ENCODE measurements at places on chromosomes 12 and 14. TPM values are rescaled to one million over a fixed set of nuclear protein-coding genes. Genes with fewer than 3 reads are reported as not detected.

DNA sequence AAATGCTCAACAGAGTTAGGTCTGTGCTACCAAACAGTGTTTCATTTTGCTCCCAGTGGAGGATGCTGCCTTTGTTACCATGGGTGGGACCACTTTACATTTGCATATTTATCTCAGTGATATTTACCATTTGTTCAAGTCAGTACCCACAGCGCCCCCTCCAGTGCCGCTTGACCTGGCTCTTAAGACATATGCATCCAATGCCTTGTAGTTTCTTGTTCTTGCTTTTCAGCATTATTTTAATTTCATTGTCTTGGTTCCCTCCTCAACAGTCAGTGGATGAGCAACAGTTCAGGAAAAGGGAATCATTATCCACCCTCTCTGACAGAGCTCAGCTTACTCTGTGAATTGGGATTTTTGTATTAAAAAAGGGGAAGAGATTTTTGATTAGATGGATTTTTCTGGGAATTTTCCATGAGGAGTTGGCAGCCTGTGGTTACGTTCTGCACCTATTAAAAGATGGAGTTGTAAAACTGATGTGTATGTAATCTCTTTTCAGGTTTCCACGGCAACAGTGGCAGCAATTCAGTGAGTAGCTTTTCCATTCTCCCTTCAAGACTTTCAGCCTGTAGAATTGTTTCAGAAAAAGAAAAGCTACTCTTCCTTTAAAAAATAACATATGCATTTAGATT, 240.5 kb upstream of the DAAM1 start:
- no peak for DNase-seq

- no peak for DNase-seq
Measured at GRCh38 chr12:112716099-112717093, 75.2 kb upstream of the RPH3A start.

GRCh38 chr14:73833034-73833433, 18.6 kb upstream of the PTGR2 start:
- no peak for DNase-seq

DNA sequence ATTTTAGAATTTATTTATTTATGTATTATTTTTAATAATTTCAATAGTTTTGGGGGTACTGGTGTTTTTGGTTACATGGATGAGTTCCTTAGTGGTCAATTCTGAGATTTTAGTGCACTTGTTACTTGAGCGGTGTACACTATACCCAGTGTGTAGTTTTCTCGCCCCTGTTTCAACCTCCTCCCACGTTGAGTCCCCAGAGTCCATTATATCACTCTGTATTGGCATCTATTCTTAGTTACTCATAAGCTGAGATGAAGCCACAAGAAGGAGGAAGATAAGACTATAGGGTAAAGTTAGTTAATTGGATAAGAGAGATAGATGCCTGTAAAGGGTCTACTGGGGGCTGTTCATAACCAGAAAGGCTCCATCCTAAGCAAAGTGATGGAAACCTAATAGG, 4.0 kb downstream of the C1S start:
- no peak for DNase-seq

- peak; percentile 45 for DNase-seq
Measured at GRCh38 chr12:13171921-13172859, 24.3 kb upstream of the EMP1 start.

DNA sequence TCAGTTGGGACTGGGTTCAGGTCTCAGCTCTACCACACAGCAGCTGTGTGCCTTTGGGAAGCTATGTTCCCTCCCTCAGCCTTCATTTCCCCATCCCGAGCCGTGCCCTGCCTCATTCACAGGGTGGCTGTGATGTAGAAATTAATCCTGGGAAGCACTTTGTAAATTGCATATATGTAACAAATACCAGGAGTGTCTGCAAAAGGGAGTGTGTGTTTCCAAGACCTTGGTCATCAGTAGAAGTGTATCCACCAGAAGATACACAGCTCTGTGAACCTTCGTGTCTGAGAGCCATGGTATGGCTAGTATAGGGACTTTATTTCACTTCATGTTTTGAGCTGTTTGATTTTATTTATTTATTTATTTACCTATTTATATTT, 26.1 kb downstream of the ALDH2 start:
- DNase-seq = no peak

DNA sequence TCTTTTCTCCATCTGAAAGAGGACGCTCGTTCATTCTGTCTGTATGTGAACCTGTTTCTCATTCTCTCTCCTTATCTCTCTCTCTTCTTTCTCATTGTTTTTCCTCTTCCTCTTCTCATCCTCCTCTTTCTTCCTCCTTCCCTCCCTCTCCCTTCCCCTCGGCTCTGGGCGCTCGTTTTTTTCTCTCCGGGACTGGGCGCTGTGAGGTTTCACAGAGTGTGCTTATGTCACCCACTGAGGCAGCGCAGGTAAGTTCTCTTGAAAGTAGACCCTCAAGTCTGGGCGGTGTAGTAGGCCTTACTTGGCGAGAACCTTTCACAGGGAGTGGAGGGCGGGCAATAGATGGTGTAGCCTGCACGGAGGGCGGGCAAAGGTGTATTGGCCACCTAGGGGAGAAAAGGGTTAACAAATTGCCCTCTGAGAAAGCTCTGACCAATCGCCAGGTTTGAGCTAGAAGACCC, 4.5 kb upstream of the SIX1 start:
- DNase-seq = no peak

- DNase-seq = peak; percentile 36
Measured at GRCh38 chr14:33943096-33943883, 7.6 kb downstream of the EGLN3 start.

- DNase-seq = no peak
Measured at GRCh38 chr14:70602254-70602653, 1.8 kb upstream of the MED6 start.

GRCh38 chr14:51382506-51382905, 142.5 kb downstream of the TMX1 start:
- no peak for DNase-seq

DNA sequence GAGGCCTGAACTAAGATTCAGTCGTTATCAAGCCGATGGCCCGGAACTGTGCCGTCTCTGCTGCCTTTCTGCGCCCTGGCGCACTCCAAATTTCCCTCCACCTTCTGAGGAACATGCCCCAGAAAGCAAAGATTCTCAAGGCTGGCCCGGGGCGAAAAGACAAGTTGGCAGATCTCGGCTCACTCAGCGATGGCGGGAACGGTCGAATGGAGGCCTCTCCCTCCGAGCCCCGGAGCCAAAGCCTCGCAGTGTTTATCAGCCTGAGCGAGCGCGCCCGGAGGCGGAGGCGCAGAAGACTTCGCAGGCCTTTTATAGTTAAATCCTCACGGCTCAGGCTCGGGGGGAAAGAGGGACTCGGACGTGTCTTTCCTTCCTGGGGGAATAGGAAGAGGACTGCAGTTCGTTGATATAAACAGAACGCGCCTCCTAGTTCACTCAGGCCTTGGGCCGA, 5.6 kb downstream of the TBX5 start:
- DNase-seq = no peak

DNA sequence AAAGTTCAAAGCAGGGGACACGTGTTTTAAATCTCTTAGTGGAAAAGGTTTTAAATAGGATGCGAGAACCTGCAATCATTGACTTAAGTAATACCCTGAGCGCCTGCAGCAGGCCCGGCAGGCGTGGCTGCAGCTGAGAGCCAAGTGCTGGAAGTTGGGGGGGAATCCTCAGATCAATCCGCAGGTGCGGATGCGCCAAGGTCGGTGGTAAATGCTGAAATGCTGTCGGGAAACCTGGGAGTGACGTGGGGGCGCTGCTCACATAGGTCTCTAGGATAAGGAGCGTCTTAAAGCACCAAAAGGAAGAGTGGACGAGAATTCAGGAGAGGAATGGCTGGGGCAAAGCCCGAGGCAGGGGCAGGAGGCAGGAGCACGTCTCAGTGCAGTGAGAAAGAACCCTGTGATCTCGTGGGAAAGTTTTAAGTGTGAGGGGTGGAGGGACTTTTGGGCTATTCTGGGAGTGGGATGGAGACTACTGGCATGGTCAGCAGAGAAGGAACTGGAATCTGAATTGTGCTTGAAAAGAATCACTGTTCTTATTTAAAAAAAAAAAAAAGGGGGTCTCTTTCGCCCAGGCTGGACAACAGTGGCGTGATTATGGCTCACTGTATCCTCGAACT, 883 bp upstream of the CDCA4 start:
- DNase-seq = no peak

GRCh38 chr14:73713206-73713802, 880 bp downstream of the PNMA1 start:
- DNase-seq = no peak

GRCh38 chr14:105733081-105734065, 207.0 kb downstream of the TMEM121 start:
- DNase-seq = no peak

GRCh38 chr14:85798856-85799255, 268.9 kb downstream of the FLRT2 start:
- no peak for DNase-seq

- no peak for DNase-seq
Measured at GRCh38 chr12:55979069-55979468, 5.2 kb downstream of the RAB5B start.

The NPFF gene
- not detected for total RNA-seq

The GNB3 gene
- 5.8 TPM for total RNA-seq

The ASCL1 gene
- not detected for total RNA-seq

The KRT3 gene
- total RNA-seq = not detected

The CLEC4D gene
- total RNA-seq = 0.21 TPM

The LTBR gene
- 40.4 TPM for total RNA-seq

Measured in left cardiac atrium (tissue), 4 donors.